Activated T-helper 1 cell treated with anti-CD3 and anti-CD28 coated beads, Interleukin-12 subunit alpha, Interleukin-12 subunit beta, Interleukin-2, Interleukin-4 antibody, amounts not matched to agents 30 ng/mL and 10 ng/mL and 1 ng/mL, durations not matched to agents 14 hours and 24 hours and 36 hours (primary cell): ENCODE measurements at places on chromosomes 16 and 17. TPM values are rescaled to one million over a fixed set of nuclear protein-coding genes. Genes with fewer than 3 reads are reported as not detected.
A peak's percentile ranks its signal among the peaks of the same experiment; 100 is the strongest.

DNA sequence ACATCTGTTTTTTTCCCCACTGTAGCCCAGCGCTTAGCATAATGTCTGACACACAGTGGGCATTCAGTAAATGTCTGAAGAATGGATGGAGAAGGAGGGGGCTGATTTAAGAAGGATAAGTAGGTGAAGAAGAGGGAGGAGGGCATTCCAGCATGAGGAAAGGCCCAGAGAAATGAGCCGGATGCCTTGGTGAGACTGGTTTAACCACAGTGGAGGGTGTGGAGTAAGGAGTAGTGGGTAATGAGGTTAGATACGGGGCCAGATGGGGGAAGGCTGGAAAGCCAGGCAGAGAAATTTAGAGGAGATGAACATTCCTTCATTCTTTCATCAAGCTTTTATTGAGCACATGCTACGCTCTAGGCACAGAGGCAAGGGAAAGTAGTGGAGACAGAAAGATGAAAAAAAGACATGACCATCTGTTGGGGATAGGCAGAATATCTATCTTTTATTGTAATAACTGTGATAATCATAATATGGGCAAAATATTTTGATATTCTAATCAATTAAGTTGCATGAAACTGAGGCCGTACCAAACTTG is 43.7 kb upstream of the NFAT5 start:
- DNase-seq, result no peak
- peaks cover 17% of the 10 kb centered on the region for H3K4me1 ChIP-seq
- H3K27me3 ChIP-seq, result peaks cover 2% of the 10 kb centered on the region
- H3K36me3 ChIP-seq, result no peaks in the 10 kb centered on the region
- H3K27ac ChIP-seq, result no peak overlapping the region

GRCh38 chr16:8175411-8175810 is 414.9 kb downstream of the TMEM114 start:
- no peak overlapping the region for H3K27ac ChIP-seq
- no peak for DNase-seq
- no peaks in the 10 kb centered on the region for H3K4me1 ChIP-seq
- no peaks in the 10 kb centered on the region for H3K36me3 ChIP-seq
- no peak overlapping the region for H3K4me3 ChIP-seq

GRCh38 chr16:3642397-3643094 is 11.9 kb upstream of the DNASE1 start:
- H3K36me3 ChIP-seq, result peaks cover 5% of the 10 kb centered on the region
- H3K27me3 ChIP-seq, result no peaks in the 10 kb centered on the region
- DNase-seq, result no peak
- H3K27ac ChIP-seq, result no peak overlapping the region

DNA sequence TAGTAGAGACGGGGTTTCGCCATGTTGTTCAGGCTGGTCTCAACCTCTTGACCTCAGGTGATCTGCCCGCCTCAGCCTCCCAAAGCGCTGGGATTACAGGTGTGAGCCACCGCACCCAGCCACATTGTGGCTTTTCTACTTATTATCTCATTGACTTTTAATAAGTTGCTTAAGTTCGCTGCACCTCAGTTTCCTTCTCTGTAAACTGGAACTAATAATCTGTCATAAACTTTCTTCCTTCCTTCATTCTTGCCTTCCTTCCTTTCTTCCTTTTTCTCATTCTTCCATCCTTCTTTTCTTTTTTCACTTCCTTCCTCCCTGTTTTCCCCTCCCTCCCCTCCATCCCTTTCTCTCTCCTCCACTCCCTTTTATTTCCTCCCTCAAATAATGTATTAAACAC is 192.2 kb downstream of the MAF start:
- no peak overlapping the region for H3K27ac ChIP-seq
- no peaks in the 10 kb centered on the region for H3K36me3 ChIP-seq
- no peak for DNase-seq
- H3K4me3 ChIP-seq, result no peak overlapping the region
- H3K4me1 ChIP-seq, result peaks cover 12% of the 10 kb centered on the region
- H3K27me3 ChIP-seq, result peaks cover 2% of the 10 kb centered on the region

DNA sequence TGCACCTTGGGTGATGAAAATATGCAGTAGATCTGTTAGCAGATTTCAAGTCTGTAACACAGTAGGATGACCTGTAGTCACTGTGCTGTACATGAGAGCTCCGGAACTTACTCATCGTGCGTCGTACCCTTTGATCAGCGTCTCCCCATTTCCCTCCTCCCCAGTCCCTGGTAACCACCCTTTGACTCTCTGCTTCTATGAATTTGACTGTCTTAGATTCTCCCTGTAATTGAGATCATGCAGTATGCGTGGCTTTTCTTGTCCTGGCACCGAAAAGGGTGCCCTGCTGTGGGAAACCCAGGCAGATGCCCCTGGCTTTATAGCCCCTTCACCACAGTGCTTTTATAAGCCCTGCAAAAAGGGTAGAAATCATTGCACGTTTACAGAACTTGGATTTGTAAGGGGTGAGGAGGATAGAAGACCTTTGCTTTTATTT is 20.5 kb downstream of the CLEC16A start:
- H3K4me1 ChIP-seq, result peaks cover 76% of the 10 kb centered on the region
- H3K4me3 ChIP-seq, result peak overlapping the region; percentile 68
- peak overlapping the region; percentile 97 for H3K27ac ChIP-seq

GRCh38 chr16:28202147-28202746 is 9.5 kb downstream of the XPO6 start:
- no peaks in the 10 kb centered on the region for H3K27me3 ChIP-seq
- no peak for DNase-seq
- H3K4me1 ChIP-seq, result peaks cover 16% of the 10 kb centered on the region
- H3K4me3 ChIP-seq, result peak overlapping the region; percentile 27
- peaks cover 22% of the 10 kb centered on the region for H3K36me3 ChIP-seq

- H3K4me1 ChIP-seq, result peaks cover 20% of the 10 kb centered on the region
- no peak for DNase-seq
- H3K4me3 ChIP-seq, result no peak overlapping the region
- no peaks in the 10 kb centered on the region for H3K27me3 ChIP-seq
These were observed 35.5 kb downstream of the NFAT5 start for GRCh38 chr16:69601250-69601649.

DNA sequence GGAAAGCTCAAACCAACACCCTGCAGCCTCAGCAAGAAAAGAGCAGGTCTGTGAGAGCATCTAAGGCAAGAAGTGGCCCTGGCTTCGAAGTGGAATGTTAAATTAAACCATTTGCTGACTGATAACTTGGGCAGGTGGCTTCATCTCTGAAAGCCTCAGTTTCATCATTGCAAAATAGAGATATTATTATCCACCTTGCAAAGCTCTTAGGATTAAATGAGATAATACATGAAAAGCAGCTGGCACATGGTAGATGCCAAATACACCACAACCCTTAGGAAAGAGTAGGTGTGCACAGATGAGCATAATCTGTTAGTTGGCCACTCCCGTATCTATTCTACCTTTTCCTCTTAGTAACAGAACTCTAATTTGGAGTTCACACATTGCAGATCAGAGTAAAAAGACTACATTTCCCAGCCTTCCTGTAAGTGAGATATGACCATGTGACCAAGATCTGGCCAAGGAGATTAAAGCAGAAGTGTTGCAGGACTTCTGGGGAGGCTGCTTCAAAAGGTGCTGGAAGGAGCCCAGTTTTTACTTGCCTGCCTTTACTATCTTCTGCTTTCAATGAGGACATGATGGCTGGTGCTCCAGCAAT is 288.7 kb downstream of the SOX9 start:
- H3K27me3 ChIP-seq, result no peaks in the 10 kb centered on the region
- DNase-seq, result no peak
- H3K36me3 ChIP-seq, result no peaks in the 10 kb centered on the region
- no peaks in the 10 kb centered on the region for H3K4me1 ChIP-seq
- H3K4me3 ChIP-seq, result no peak overlapping the region
- no peak overlapping the region for H3K27ac ChIP-seq

DNA sequence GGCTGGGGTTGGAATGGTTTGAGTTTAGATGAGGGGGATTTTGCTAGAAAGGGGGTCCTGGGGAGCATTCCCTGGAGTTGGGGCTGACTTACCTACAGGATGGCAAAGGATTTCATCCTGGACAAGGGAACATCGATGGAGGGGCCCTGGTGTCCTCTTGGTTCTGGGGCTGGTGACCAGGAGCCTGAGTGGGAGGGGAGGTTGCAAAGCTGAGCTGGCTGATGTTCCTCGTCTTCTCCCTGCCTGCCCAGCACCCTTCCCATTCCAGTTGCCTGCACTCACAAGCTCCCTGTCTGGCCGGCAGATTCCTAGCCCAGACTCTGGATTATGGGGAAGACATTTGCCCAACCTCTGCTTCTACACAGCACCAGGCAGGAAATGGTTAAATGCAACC is 37.2 kb downstream of the ITGAE start:
- H3K27me3 ChIP-seq, result peaks cover 2% of the 10 kb centered on the region
- DNase-seq, result no peak
- peaks cover 57% of the 10 kb centered on the region for H3K4me1 ChIP-seq
- peaks cover 24% of the 10 kb centered on the region for H3K36me3 ChIP-seq
- peak overlapping the region; percentile 71 for H3K4me3 ChIP-seq

DNA sequence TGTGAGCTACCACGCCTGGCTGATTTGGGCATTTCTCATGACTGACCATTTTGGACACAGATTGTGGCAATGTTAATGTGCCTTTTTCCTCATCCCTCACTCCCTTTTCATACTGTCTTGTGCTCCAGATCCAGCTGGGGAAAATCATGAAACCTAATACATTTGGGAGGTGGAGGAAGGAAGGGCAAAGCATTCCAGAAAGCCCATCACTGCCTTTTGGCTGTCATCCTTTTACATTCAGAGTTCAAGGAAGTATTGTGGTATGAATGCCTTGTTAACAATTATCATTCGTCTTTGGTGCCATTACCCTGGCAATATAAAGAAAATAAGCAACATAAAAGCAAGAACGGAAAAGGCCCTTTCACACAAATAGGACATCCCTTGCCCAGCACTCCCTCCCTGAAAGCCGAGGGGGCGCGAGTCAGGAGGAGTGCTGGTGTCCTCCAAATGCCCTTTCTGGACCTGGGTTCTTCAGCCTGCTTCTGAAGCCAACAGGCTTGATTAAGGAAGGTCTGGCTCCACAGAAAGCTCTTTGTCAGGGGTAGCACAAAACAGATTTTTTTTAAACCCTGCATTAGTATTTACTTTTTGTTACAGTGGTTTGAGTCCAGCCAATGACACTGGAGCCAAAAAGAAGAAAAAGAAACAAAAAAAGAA is 20.1 kb downstream of the NMT1 start:
- H3K27me3 ChIP-seq, result no peaks in the 10 kb centered on the region
- peaks cover 18% of the 10 kb centered on the region for H3K4me1 ChIP-seq
- H3K27ac ChIP-seq, result no peak overlapping the region
- no peak for DNase-seq
- H3K36me3 ChIP-seq, result peaks cover 29% of the 10 kb centered on the region

- no peak overlapping the region for H3K27ac ChIP-seq
- peaks cover 11% of the 10 kb centered on the region for H3K36me3 ChIP-seq
- no peak for DNase-seq
- H3K4me3 ChIP-seq, result no peak overlapping the region
These were observed 54.4 kb downstream of the SF3B3 start for GRCh38 chr16:70578035-70578434.

GRCh38 chr17:27544350-27545131 is 86.4 kb upstream of the LGALS9 start:
- peak overlapping the region; percentile 61 for H3K4me3 ChIP-seq
- peaks cover 84% of the 10 kb centered on the region for H3K4me1 ChIP-seq
- H3K36me3 ChIP-seq, result peaks cover 15% of the 10 kb centered on the region

DNA sequence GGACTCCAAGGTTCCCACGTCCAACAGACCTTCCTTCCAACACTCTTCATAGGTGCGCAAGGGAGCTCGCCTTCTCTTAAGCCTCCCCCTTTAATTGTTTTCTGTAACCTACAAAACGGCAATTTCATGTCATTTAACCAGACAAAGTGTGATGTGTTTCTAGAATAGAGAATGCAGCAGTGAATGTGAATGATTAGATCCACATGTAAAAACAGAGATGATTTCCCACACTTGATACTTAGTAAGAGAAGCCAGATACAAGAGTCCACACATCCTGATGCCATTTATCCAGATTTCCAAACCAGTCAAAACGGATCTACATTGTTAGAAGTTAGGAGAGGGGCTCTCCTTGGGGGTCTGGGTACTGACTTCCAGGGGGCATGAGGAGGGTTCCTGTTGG is 89.3 kb downstream of the IRF8 start:
- peaks cover 68% of the 10 kb centered on the region for H3K4me1 ChIP-seq
- peak overlapping the region; percentile 99 for H3K27ac ChIP-seq
- DNase-seq, result no peak
- H3K4me3 ChIP-seq, result peak overlapping the region; percentile 73
- peaks cover 1% of the 10 kb centered on the region for H3K27me3 ChIP-seq

- no peaks in the 10 kb centered on the region for H3K27me3 ChIP-seq
- no peak overlapping the region for H3K4me3 ChIP-seq
- H3K4me1 ChIP-seq, result no peaks in the 10 kb centered on the region
- no peaks in the 10 kb centered on the region for H3K36me3 ChIP-seq
- H3K27ac ChIP-seq, result no peak overlapping the region
These were observed 15.0 kb downstream of the MYH13 start for GRCh38 chr17:10357768-10358167.

DNA sequence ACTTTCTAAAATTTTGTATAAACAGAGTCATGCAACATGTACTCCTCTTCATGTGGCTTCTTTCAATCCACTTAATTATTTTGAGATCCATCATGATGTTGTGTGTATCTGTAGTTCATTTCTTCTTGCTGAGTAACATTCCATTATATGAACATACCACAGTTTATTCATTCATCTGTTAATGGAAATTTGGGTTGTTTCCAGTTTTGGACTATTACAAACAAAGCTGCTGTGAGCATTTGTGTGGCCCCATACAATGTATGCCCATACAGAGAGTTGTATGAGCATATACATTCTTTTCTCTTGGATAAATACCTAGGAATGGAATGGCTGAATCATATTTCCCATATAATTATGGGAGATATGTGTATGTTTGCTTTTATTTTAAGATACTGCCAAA is 85.6 kb downstream of the CLEC16A start:
- H3K4me1 ChIP-seq, result peaks cover 46% of the 10 kb centered on the region
- no peak overlapping the region for H3K4me3 ChIP-seq
- H3K36me3 ChIP-seq, result peaks cover 88% of the 10 kb centered on the region
- H3K27ac ChIP-seq, result no peak overlapping the region
- no peak for DNase-seq

- peaks cover 14% of the 10 kb centered on the region for H3K4me1 ChIP-seq
- H3K27ac ChIP-seq, result peak overlapping the region; percentile 45
- no peaks in the 10 kb centered on the region for H3K27me3 ChIP-seq
- no peak overlapping the region for H3K4me3 ChIP-seq
These were observed 104.7 kb downstream of the UTP18 start for GRCh38 chr17:51365090-51365489.

The NR1D1 gene
- 8.7 and 9.6 TPM in 2 replicates for total RNA-seq

The FOXO3B gene
- total RNA-seq, result 5.7 and 5.9 TPM in 2 replicates

The MLKL gene
- total RNA-seq, result 23.9 and 24.0 TPM in 2 replicates

The PITPNM3 gene
- total RNA-seq, result 0.65 and 0.81 TPM in 2 replicates

The CHP2 gene
- total RNA-seq, result not detected in 2 replicates

The GFAP gene
- total RNA-seq, result not detected in 2 replicates
